ENCODE measurements at places on chromosomes 1 and 21.

DNA sequence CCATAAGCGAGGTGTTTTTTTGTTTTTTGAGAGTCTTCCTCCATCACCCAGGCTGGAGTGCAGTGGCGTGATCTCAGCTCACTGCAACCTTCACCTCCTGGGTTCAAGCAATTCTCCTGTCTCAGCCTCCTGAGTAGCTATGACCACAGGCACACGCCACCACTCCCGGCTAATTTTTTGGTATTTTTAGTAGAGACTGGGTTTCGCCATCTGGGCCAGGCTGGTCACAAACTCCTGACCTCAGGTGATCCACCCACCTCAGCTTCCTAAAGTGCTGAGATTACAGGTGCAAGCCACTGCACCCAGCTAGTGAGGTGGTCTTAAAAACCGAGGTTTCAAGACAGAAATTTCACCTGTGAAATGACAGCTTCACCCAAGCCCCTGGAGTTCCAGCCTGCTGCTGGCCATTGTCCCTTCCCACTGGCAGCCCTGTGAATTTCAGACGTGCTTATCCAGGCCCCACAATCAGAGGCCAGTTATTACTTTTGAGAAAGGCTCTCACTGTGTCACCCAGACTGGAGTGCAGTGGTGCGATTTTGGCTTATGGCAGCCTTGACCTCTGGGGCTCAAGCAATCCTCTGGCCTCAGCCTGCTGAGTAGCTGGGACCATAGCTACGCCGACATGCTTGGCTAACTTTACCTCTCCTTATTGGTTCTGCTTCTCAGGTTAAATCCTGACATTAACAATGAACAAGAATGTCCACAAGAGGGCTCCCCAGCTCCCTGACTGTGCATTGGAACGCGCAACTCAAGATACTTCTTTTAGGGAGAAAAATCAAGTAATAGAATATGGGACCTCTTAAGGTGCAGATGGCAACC lies 19.4 kb downstream of the ENO1 start:
- no peak for DNase-seq

- DNase-seq = no peak
Observed at GRCh38 chr1:60865166-60865565, 217.2 kb upstream of the NFIA start.

GRCh38 chr1:116322752-116323405 lies 50.2 kb upstream of the ATP1A1 start:
- no peak for DNase-seq

GRCh38 chr21:31298618-31299269 lies 45.3 kb downstream of the TIAM1 start:
- DNase-seq = no peak

GRCh38 chr1:229248821-229249817 lies 21.8 kb upstream of the RAB4A start:
- DNase-seq = no peak

GRCh38 chr1:47521034-47521881 lies 83.4 kb downstream of the FOXD2 start:
- DNase-seq = no peak

DNA sequence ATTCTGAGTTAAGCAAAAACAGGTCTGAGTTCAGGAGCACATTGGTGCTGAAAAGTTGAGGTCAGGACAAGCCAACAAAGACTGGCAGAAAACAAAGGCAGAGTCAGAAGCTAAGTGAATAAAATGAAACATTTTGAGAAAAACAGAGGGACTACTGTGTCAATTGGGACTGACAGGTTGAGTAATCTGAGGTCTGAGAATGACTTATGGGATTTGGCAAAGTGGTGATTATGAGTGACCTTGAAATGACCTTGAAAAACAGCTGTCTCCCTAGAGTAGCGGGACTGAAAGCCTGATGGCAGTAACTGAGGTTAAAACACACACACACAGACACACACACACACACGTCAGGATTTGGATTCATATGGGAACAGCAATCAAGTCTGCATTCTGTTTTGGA lies 8.8 kb upstream of the COG2 start:
- DNase-seq = no peak

DNA sequence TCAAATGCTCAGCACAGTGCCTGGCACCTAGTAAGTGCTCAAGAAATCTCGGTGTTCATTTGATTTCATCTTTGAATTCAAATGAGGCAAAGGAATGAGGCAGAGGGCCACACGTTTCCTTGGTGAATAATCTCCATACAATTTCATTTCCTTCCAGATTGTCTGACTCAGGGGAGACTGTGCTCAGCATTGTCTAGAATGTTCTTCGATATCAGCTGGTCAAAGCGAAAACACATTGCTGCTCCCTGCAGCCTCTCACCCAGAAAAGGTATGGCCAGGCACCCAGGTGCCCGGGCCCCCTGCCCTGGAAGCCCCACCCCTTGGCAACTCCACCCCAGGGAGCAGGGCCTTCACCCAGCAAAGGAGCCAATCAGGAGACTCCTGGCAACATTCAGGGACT lies 55.8 kb downstream of the FBXO2 start:
- DNase-seq = no peak

- DNase-seq = no peak
Observed at GRCh38 chr1:66349242-66349641, 184.7 kb upstream of the SGIP1 start.

GRCh38 chr1:33758698-33759097 lies 105.2 kb upstream of the HMGB4 start:
- DNase-seq = no peak

DNA sequence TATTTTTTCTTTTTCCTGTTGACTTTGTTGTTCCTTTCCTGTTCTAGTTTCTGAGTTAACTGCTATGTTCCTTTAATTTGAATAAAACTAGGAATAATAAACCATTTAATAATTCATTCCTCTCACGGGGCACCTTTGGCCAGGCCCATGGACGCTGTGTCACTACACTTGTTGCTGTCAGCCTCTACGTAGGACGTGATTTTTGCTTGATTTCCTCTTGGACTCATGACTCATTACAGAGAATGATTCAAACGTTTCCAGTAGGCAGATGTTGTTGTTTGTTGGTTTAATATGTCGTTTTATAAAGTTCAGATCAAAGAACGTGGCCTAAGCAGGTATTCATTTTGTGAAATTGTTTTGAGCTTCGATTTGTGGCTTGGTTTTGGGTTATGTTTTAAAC lies 9.1 kb upstream of the SLC19A1 start:
- DNase-seq = no peak

GRCh38 chr1:230120921-230121381 lies 53.9 kb downstream of the GALNT2 start:
- no peak for DNase-seq

- no peak for DNase-seq
Observed at GRCh38 chr1:156599811-156600210, 1.5 kb downstream of the GPATCH4 start.

DNA sequence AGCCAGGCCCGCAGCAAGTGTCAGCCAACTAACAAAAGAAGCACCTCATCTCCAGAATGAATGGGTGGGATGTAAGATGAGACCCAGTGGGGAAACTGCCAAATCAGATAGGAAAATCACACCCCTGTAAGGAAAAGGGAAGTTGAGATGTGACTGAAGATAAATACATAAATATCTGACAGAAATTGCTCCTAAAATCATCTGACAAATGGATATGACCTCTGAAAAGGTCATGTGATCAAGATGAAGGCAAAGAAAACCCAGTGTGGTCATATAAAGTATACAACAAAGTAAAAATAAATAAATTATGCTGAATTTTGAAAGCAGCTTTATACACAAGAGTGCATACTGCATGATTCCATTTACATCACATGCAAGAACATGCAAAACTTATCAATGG lies 12.7 kb downstream of the SIPA1L2 start:
- no peak for DNase-seq

DNA sequence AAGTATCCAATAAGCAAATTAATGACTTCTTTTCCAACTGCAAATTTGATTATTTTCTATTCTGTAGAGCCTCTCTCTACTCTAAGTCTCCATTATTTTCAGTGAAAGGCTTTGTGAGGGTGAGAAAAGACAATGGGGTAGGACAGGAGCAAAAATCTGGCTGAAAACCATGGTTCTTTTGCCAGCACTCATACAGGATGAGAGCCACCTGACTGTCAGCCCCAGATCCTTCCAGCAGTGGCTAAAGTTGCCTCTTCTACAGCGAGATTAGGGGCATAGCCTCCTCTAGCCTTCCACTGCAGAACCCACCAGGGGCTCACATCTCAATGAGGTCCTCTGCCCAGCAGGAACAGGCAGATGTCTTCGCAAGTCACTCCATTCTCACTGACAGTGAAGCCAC lies 23.7 kb downstream of the NMNAT2 start:
- no peak for DNase-seq

GRCh38 chr1:61604261-61604660 lies 120.7 kb downstream of the TM2D1 start:
- no peak for DNase-seq

GRCh38 chr1:87902830-87903229 lies 574.1 kb downstream of the LMO4 start:
- DNase-seq = no peak

- peak; percentile 42 for DNase-seq
Observed at GRCh38 chr1:184843732-184844495, 89.3 kb upstream of the EDEM3 start.

DNA sequence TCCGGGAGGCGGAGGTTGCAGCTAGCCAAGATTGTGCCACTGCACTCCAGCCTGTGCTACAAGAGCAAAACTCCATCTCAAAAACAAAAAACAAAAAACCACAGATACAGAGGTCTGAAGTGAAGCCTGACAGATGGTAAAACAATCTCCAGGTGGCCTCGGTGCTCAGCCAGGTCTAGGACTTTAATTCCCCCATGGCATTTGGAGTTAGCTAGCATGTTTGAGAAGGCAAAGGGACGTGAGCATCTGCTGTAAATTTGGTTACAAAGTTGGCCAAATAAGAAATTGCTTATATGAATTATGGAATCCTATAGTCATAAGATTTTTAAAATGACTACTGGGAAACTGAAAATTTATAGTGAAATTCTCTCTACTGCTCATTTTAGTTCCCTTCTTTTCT lies 98.3 kb upstream of the FMN2 start:
- DNase-seq = no peak

- no peak for DNase-seq
Observed at GRCh38 chr1:64701886-64702285, 43.0 kb upstream of the RAVER2 start.

GRCh38 chr1:85495556-85495955 lies 30.6 kb upstream of the DDAH1 start:
- no peak for DNase-seq

DNA sequence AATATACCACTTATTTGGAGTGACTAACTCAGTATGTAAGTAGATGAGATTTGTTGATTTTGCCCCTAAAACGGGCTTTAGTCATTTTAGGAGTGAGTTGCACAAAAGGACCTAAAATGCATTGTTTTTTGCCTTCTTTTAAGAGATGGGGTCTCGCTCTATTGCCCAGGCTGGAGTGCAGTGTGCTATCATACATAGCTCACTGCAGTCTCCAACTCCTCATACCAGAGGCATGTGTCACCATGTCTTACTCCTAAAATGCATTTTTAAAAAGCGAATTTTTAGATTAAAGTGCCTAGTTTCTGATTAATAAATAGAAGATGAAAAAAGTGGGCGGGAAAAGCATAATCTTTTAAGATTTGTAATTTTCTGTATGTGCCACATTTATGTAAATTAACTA lies 11.5 kb upstream of the NEXN start:
- DNase-seq = no peak

DNA sequence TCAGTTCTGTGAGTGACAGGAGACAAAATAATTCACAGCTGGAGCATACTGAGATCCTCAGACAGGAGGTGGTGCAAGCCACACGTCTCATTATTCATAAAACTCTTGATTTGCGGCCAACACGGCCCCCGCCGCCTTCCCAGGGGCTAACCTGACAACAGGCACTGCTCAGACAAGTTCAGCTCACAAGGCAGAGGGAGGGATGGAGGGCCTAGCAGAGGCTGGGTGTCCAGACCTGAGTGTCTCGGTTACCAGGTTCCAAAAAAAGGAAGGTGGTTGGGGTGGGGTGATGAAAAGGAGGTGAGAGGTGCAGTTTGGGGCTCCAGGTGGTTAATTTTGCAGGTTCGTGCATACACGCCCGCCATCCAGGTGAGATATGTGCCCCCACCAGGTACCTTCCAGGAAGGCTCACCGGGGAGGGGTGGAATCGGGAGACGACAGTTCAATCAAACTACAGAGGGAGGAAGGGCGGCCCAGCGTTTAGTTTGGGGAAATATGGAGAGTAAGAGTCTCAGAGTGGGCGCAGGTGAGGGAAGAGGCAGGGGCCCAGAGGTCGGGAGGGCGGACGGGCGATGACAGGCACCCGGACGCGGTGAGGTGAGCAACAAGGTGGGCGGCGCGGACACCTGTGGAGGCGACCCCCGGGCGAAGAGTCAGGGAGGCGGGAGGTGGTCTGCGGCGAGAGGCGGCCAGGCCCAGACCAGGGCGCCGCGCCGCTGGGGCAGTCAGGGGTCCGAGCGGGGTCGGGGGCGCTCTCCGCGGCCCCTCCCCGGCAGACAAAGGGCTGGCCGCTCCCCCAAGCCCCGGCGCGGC lies 629 bp downstream of the CTNNBIP1 start:
- DNase-seq = no peak

DNA sequence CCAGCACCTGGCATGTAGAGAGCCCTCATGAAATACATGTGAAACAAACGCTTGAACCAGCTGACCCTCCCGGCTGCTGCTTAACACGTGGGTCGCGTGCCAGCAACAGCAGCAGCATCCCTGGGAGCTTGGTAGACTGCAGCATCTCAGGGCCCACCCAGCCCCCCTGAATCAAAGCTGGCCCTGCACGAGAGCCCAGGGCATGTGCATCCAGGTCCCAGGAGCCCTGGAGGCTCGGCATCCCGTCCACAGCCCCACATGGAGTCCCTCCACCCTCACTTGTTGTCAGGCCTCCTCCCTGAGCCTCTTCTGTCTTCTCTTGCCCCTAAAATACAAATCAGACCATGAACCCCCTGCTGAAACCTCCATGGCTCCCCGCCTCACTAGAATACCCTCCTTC lies 123.1 kb downstream of the MATN1 start:
- no peak for DNase-seq

DNA sequence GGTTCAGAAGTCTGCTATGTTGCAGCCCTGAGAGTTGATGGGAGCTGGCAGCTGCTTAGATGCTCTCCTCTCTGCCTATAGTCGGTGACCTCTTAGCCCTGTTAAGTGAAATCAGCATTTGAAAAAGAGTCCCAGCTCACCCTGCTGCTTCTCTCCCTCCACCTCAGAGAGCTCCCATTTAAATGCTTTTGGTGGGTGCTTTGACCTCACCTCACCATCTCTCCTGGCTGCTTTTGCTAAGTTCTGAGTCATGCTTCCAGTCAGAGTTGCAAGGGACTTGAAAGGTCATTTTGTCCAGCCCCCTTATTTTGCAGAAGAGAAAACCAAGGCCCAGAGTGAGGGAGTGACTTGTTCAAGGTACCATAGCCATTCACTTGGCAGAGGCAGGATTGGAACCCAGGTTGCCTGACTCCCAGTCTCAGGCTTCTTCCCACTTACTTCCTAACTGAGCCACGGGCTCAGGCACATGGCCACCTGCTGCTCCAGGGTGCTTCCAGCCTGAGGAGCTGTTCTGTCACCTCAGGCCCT lies 3.3 kb downstream of the MAPKAPK2 start:
- no peak for DNase-seq

GRCh38 chr1:63874278-63874880 lies 100.6 kb downstream of the ROR1 start:
- no peak for DNase-seq

DNA sequence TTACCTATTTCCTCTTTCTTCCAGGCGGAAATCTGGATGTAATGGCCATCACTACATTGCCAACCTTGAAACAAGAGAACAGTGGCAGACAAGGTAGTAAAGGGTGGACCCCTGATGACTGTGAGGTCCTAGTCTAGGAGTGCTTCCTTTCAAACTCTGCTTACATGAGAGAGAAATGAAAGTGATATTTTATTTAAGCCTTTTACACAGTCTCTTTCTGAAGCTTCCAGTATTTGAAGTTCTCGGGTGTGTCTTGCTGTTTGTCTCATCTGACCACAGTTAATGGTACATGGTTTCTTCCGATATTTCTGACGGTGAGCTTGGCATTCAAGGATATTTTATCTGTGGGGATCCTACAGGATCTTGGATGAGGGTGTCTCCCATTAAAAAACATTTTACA lies 215.2 kb downstream of the SLC45A1 start:
- DNase-seq = no peak

Measured in stimulated activated CD8-positive, alpha-beta memory T cell treated with anti-CD3 and anti-CD28 coated beads, Interleukin-7, amount 100 ng/mL, for 1 hour (primary cell).